ENCODE measurements at places on chromosomes 4 and X. TPM values are rescaled to one million over a fixed set of nuclear protein-coding genes. Genes with fewer than 3 reads are reported as not detected.

GRCh38 chr4:147891476-147892115 lies 159.7 kb downstream of the ARHGAP10 start:
- no peaks in the 10 kb centered on the region for H3K27me3 ChIP-seq

GRCh38 chr4:123304151-123304964 lies 92.2 kb upstream of the SPRY1 start:
- H3K27ac ChIP-seq: no peak overlapping the region
- H3K4me1 ChIP-seq: no peaks in the 10 kb centered on the region

DNA sequence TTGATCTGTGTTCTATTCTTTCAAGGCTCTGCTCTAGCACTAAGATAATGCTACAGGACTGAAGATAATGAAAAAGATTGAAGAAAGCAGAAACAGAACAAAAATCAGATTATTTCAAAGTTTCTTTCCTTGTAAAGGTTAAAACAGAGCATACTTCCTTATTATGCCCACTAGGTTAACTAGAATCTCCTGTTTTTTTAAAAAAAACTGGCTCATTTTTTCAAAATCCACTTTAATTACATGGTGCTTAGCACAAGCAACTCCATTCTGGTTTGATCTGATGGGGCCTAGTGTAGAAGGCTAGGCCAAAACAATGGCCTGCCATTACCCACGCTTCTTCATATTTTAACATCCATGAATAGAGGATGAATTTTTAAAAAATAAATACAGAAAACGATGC lies 1.2 kb upstream of the UBA6 start:
- peak overlapping the region; percentile 85 for H3K27ac ChIP-seq
- no peaks in the 10 kb centered on the region for H3K27me3 ChIP-seq
- H3K36me3 ChIP-seq: peaks cover 5% of the 10 kb centered on the region
- peak overlapping the region; percentile 73 for H3K4me3 ChIP-seq
- peaks cover 10% of the 10 kb centered on the region for H3K4me1 ChIP-seq

GRCh38 chr4:111510535-111510934 lies 634.7 kb upstream of the FAM241A start:
- H3K36me3 ChIP-seq: no peaks in the 10 kb centered on the region
- no peak overlapping the region for H3K4me3 ChIP-seq
- H3K27ac ChIP-seq: no peak overlapping the region
- no peak for DNase-seq
- no peaks in the 10 kb centered on the region for H3K4me1 ChIP-seq

DNA sequence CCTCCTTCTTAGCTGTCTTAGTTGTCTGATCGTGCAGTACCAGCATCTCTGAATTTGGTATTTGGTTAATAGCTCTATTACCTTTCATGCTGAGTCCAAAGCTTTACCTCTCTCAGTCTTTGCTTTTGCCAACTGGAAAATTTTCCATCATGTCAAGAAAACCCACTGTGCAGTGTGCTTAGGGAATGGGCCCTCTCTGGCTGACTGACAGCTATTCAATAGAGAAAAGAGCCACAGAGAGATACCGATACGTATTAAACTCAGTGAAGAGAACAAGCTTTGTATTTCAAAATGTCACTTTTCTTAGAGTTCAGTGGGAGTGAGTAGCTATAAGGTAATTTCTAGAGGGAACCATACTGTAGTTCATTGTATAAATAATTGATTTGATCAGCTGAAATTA lies 1507.1 kb downstream of the C4orf33 start:
- no peaks in the 10 kb centered on the region for H3K4me1 ChIP-seq
- H3K4me3 ChIP-seq: no peak overlapping the region
- H3K36me3 ChIP-seq: no peaks in the 10 kb centered on the region
- no peak overlapping the region for H3K27ac ChIP-seq
- no peak for DNase-seq

- DNase-seq: no peak
- no peaks in the 10 kb centered on the region for H3K4me1 ChIP-seq
- H3K36me3 ChIP-seq: no peaks in the 10 kb centered on the region
Measured at GRCh38 chr4:165364452-165365080, 14.2 kb upstream of the CPE start.

Gene PHKA1
- total RNA-seq: 0.57 TPM
